Stimulated activated CD4-positive, alpha-beta T cell treated with anti-CD3 and anti-CD28 coated beads, Interleukin-15, amount 100 ng/mL, for 24 hours (primary cell): ENCODE measurements at places on chromosomes 7 and 10.
A peak's percentile ranks its signal among the peaks of the same experiment; 100 is the strongest.

- DNase-seq, result no peak
These were observed 2.5 kb upstream of the RET start for GRCh38 chr10:43074409-43074808.

DNA sequence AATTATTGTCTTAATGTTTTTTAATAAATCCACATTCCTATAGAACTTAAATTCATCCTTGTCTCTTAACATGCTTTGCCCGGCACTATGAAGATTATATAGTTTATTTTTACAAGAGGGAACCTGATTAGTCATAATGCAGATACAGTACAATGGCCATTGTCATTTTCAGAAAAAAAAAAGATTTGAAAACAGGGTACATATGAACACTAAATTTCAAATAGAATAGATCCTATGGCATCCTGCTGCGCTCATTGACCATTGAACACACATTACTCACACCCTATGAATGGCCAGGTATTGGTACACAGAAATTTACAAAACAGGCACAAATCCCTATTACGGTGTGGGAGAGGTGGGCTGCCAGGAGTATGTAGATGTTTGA is 2.0 kb upstream of the KLF6 start:
- no peak for DNase-seq

DNA sequence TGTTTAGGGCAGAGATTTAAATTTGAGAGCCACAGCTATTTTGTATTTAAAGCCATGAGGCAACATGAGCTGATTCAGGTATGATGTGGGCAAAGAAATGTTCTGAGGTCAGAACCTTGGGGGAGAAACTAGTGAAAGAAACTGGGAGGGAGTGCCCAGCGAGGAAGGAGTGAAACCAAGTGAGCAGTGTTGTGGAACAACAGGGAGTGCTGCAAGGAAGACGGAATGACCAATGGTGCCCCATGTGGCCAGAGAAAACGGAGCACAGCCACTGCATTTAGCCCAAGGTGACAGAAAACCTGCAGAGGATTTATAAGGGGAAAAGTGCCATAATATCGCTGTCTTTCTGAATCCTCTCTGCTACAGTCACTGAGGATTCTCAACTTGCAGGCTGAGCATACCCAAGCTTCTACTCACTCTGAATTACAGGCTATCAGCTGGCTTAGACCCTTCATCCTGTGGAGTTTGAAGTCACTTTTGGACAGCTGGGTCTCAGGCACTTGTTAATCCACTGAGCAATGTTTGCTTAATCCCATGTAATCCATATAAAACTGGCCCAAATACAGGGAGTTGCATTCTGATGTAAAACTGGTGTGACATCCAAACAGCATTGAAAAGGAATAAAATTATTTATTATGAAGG is 777.3 kb downstream of the CCSER2 start:
- no peak for DNase-seq

DNA sequence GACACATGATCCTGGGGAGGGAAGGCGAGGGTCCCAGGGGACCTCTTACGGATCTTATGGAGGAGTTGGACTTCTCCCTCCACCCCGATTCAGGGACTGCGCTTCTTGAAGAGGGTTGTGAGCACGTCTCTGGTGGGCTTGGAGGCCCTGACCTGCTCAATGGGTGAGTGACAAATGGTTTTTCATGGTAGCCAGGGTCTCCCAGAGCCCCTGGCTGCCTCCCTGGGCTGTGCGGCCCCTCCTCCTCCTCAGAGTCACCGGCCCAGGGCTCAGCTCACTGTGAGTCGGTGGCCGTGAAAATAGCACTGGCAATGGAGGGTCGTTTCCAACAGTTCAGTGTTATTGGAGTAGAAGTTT is 26.6 kb downstream of the INPP5A start:
- DNase-seq, result no peak

DNA sequence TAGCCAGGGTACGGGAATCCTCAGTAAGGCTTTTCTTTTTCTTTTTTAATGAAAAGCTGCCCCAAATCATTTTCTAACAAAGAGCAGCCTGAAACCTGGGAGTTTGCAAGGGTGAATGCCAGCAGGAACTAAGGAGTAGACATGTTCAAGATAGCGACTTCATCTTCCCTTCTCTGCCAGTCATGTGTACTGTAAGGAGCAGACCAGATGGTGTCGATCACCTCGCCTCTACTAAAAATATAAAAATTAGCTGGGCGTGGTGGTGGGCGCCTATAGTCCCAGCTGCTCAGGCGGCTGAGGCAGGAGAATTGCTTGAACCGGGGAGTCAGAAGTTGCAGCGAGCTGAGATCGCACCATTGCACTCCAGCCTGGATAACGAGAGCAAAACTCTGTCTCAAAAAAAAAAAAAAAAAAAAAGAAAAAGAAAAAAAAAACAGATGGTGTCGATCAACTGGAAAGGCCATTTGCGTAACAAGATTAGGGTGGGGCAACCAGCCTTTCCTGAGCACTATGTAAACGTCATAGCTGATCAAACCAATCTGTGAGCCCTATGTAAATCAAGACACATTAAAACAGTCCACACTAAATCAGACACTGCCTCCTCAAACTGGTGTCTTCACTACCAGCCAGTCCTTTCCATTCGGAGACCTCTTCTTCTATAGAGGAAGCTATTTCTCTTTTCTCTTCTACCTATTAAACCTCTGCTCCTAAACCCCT is 33.8 kb downstream of the NOLC1 start:
- DNase-seq, result no peak

- DNase-seq, result no peak
These were observed 742.0 kb upstream of the IGFBP3 start for GRCh38 chr7:46663025-46663424.

DNA sequence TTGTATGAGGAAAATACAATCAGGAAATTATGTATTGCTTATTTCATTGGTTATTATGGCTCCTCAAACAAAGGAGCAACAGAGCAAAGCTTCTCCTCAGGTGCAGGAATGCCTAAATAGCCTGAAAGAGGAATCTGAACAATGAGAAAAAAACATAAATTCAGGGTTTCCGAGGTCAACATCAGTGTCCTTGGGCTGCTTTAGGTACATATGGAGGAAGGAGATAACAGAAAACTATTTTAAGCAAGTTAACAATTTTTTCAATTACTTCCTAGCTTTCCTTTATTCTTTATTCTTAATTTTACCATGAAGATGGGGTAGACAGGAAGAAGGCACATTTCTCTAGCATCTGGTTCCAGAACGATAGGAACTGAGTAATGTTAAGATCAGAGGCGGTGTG is 14.0 kb downstream of the SLC16A9 start:
- DNase-seq, result no peak

DNA sequence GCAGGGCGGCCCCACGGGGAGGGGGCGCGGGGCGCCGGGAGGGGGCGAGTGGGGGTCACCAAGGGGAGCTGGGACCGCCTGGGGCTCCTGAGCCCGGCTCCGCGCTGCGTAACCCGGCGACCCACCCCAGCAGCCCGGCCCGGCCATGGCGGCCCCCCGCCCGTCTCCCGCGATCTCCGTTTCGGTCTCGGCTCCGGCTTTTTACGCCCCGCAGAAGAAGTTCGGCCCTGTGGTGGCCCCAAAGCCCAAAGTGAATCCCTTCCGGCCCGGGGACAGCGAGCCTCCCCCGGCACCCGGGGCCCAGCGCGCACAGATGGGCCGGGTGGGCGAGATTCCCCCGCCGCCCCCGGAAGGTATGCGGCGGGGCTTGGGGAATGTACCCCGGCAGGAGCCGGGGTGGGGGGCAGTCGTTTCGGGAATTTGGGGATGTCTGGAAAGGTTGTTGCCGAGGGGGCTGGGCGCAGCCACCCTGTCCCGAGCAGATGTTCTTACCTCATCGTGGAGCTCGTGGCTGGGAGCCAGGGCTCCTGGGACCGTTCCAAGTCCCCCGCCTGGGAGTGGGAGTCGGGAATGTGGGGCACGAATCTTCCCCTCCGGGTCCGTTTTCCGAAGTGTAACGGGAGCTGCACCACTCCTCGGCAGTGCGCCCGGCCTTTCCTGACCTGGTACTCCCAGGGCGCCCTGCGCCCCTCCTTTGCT is 431 bp downstream of the ZYX start:
- DNase-seq, result peak; percentile 46

DNA sequence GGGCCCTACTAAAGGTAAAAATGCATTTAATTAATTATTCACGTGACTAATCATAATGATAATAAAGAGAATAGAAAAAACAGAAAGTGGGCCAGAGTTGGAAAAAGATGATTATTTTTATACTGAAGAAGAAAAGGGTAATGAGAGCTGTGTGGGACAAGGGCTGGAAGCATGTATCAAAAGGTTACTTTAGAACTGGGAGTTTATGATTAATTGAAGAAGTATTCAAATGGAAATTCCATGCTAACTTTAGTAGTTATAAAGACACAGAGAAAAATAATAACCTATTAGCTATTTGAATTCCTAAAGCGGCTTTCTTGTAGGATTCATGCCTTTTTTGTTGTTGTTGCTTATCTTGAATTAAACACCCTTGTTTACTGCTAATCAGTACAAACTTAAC is 49.9 kb downstream of the MKX start:
- no peak for DNase-seq
